ENCODE measurements at places on chromosomes 13 and 19. TPM values are rescaled to one million over a fixed set of nuclear protein-coding genes. Genes with fewer than 3 reads are reported as not detected.

- DNase-seq: no peak
These were observed 3.5 kb downstream of the ZNF738 start for GRCh38 chr19:21362291-21362690.

- DNase-seq: no peak
These were observed 32.4 kb upstream of the CACNA1A start for GRCh38 chr19:13538601-13539253.

- no peak for DNase-seq
These were observed 25.7 kb downstream of the COL4A2 start for GRCh38 chr13:110332750-110333149.

DNA sequence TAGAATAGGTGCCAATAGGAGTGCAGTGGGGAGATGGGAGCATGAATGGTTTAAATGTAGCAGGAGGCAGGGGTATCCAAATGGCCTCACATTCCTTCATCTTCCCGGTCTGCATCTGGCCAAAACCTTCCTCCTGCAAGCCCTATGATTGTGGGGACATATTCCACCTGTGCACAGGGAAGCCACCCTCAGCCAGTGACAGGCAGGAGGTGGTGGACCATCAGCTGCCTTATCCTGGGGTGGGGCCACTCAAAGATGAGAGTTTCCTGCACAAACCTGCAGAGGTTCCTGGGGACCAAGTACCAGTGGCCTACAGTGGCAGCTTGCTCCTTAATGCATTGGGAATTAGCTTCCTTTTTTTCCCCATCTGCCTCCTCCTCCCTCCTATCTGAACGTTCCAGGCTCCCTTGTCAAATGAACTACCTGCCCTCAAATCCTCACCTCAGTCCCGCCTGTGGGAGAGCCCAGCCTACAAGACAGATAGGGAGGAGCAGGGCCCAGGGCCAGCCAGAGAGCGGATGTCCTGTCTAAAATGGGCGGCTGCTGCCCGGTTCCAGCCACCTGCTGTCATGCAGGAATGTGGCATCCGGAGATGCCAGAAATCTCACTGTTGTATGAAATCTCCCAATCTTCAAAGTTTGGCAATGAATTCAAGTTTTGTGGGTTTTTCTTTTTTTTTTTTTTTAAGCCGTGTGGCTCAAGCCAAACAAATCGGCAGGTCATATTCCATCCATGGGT is 85.0 kb downstream of the TSHZ3 start:
- DNase-seq: no peak

DNA sequence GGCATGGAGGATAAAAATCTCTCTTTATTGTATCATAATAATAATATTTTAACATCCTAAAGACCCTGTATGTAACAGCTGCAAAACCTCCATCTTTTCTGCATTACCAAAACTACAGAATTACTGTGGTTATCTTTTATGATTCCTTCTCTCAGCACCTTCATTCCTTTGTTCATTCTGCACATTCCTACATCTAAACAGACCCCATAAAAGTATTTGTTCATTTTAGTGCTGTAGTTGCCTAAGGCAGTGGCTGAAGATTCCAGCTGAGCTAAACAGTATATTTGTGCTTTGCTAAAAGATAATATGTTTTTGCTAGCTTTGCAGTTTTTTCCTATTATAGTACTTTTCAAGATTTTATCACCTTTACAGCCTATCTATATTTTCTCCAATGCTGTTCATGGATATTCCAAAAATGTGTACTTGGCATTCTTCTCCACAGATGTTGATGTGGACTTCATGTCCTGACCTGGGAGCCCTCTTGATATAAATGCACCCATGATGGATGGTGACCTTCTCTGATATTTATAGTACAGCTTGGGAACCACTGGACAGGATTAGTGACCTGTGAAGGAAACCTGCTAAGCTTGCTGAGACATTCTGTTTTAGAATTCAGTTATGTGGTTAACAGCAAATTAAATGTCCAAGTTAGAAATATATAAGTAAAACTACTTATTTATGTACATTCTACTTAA is 2832.9 kb upstream of the PCDH20 start:
- no peak for DNase-seq

Gene ZNF331
- 9.4 TPM for total RNA-seq

All from RPMI7951 (cell line).